ENCODE measurements at places on chromosomes 1 and 21. TPM values are rescaled to one million over a fixed set of nuclear protein-coding genes. Genes with fewer than 3 reads are reported as not detected.
A peak's percentile ranks its signal among the peaks of the same experiment; 100 is the strongest.

RGSL1 gene
- total RNA-seq = not detected

NPR1 gene
- not detected for total RNA-seq

GRCh38 chr1:223068900-223069665 lies 74.0 kb downstream of the TLR5 start:
- DNase-seq = no peak

- DNase-seq = no peak
Measured at GRCh38 chr21:44443291-44443890, 11.9 kb upstream of the LRRC3 start.

DNA sequence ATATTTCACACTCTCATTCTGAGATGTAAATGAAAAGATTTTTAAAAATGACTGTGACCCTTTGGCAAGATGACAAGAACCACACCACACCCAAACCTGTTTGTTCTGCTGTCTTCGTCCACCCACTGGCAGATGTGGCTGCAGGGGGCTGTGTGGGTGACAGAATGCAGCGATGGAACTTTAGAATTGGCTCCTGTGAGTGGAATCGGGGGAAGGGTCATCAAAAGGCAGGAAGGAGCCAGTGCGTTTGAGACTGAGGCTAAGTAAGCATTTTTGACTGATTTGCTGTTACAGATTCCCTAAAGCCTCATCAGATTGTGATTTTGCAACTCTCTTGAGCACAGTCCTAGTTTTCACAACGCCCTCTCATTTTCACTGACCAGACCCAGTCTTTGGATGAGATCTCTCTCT lies 111.2 kb upstream of the ADGRL2 start:
- no peak for DNase-seq

LPAR3 gene
- total RNA-seq = not detected

DNA sequence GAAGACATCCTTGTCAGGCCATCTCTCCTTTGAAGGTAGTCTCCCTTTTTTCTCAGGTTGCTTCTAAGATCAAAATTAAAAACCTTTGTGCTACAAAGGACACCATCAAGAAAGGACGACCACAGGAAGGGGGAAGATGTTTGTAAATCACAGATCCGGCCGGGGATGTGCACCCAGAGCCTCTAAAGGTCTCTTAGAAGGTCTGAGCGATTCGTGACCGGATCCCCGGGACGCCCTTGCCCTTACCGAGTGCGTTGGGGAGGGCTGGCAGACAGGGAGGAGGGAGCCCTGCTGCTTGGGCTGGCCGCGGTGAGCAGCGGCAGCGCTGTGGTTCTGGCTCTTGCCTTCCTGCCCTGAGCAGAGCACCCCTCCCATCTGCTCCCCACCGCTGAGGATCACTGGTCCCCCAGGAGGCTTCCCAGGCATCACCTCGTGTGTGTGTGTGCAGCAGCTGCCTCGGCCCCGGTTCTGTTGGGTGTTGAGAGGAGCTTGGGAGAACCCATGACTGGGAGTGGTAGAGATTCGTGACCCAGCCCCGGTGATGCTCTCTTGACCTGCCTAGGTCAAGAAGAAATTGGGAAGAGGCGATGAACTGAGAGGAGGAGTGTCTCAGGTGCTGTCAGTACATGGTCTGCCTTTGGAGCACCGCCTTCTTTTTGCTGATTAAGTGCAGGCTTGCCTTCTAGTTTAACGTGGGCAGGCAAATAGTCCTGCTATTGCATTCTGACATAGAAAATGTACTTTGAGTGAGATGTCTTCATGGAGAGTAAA lies 34.5 kb downstream of the AGPAT3 start:
- DNase-seq = no peak

DNA sequence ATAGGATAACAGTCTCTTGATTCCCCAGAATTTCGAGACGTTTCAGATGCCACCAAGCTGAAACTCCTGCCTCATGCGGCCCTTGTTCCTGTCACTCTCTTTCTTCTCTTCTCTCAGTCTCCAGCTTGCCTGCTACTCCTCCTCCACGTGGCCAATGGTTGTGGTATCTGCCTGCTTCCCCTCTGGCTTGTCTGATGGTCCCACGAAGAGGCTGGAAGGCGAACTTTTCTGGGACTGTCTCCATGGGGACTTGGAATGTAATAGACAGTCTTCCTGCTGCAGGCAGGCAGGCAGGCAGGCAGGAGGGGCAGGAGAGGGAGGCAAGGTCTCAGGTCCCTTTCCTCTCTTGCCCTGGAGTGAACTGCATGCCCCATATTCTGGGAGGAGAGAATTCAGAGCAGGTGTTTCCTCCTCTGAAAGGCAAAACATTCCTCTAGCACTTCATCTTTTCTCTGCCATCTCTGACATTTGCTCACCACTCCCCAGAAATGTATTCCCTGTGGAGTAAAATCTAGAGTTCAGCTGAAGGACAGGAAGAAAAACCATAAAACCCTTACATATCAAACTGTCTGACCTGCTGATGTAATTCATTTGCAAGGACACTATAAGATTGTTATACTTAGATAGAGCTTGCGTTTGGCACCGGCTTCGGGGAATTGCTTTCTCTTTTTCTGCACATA lies 64.1 kb upstream of the GNG12 start:
- no peak for DNase-seq

LCE1A gene
- total RNA-seq = not detected

DNA sequence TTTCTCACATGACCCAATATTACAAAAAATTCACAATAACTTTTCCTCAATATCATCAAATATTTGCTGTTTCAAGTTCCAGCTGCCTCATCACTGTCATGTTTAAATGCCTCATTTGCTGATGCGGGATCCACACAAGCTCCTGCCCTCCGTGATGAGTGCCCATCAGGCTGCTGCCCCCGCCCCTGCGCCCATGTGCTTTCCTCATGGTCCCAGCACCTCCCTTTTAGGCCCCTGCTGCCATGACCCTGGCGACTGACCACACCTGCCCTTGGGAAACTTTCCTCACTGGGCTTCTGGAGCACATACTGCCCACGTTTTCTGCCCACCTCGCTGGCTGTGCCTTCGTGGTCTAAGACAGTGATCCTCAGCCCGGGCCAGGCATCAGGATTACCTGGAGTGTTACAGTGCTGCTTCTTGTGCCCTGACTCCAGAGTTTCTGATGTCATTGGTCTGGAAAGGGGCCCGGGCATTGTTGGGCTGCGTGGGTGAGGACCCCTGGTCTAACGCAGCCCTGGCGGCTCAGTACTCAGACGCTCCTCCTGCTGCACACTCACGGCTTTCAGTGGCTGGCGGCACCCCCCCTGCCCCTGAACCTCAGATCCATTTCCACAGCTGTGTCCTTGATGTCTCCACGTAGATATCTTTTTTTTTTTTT lies 20.5 kb downstream of the PLEKHM2 start:
- DNase-seq = no peak

DNA sequence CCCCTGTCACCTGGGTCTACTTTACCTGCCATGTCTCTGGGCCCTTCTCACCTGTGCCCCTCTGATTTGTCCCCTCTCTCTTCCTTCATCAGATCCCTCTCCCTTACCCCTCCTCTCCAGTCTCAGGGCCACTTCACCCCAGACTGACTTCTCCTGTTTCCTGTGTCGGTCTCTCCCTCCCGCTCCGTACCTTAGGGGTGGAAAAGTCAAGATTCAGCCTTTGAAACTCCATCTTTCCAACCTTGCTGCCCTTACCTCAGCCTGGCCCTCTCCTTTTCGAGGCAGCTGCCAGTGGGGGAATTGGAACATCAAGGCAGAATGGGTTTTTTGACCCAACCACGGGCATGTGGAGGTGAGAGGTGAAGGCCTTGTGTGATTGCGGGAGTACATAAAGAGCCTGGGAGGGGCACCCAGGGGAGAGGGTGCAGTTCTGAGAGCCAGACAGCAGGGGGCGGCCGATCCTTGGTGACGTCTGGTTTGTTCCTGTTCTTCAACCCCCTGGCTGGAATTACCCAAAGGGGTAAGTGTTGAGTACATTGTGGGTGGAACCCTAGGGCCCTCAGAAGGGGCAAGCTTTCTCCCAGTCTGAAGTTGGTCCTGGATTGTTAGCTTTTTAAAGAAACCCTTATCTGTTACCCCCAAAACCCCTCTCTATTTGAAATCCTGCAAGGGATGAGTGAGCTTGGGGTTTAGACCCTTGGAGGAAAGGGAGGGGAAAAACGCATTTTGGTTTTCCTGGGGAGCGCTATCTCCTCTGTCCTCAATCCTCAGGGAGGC lies 12.3 kb upstream of the DMBX1 start:
- peak; percentile 64 for DNase-seq

DIO1 gene
- not detected for total RNA-seq

DNA sequence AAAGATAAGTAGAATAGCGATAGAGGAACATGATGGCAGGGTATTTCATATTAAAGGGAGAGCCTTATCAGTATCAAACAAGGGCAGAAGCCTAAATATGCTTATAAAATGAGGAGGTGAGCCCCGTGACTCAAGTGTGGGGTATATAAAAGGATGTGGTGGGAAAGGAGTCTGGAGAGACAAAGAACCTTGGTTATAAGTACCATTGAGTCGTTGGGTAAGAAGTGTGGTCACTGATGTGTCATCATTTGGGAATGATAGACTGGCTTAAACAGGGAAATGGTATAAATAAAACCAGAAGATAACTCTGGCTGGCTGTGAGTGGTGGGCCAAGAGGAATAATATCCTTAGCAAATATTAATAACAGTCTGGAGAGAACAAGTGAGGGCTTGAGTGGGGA lies 10.9 kb upstream of the CD5L start:
- no peak for DNase-seq
